ENCODE measurements at places on chromosomes 6 and 20.

DNA sequence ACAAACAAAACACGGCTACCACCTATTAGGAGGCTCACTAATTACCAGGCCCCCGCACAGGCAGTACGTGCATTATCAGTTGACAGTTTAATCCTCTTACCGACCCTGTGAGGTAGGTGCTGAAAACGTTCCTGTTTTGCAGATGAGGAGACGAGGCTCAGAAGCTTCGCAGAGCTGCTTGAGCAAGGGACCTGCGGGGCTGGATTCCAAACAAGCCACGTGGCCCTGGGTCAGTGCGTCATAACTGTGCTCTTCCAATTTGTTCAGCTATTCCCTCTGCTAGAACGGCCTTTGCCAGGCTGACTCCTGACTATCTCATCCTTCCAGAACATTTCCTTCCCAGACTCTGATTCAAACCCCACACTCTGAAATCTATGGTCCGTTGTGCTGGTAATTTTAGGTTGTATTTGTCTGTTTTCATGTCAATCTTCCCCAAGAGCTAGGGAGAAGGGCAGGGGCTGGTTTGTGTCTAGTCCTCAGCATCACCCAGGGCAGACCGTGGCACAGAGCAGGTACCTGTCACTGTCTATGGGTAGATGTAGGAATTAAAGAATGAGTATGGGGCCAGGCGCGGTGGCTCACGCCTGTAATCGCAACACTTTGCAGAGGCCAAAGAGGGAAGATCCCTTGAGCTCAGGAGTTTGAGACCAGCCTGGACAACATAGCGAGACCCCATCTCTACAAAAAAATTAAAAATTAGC is 28.8 kb upstream of the TLDC2 start:
- ATAC-seq: no peak

GRCh38 chr6:158943380-158944032 is 56.5 kb downstream of the RSPH3 start:
- no peak for ATAC-seq

GRCh38 chr20:38581013-38581412 is at the start of gene ADIG:
ADIG (plus strand) TSS chr20:38581197; CDS start chr20:38581251, 54 bp downstream.
- ATAC-seq: peak; percentile 29

DNA sequence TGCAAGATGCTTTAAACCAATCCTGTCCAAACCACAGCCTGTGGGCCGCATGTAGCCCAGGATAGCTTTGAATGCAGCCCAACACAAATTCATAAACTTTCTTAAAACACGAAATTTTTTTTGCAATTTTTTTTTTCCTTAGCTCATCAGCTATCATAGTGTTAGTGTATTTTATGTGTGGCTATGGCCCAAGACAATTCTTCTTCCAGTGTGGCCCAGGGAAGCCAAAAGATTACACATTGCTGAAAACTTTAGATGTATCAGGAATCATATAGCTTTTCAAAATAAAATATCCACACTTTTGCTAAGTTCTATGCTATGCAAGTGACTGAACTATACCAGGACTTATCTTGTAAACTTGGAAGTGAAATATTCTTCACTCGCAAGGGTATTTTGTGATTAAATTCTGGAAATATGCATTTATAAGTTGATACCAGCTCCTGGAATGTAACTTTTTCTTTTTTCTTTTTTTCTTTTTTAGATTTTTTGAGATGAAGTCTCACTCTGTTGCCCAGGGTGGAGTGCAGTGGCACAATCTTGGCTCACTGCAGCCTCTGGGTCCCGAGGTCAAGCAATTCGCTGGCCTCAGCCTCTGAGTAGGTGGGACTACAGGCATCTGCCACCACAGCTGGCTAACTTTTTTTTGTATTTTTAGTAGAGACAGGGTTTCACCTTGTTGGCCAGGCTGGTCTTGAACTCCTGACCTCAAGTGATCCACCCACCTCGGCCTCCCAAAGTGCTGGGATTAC is 49.8 kb downstream of the MTHFD1L start:
- no peak for ATAC-seq

- no peak for ATAC-seq
Measured at GRCh38 chr6:145531032-145531431, 204.3 kb downstream of the EPM2A start.

GRCh38 chr6:14730654-14731053 is 515.2 kb upstream of the JARID2 start:
- no peak for ATAC-seq

DNA sequence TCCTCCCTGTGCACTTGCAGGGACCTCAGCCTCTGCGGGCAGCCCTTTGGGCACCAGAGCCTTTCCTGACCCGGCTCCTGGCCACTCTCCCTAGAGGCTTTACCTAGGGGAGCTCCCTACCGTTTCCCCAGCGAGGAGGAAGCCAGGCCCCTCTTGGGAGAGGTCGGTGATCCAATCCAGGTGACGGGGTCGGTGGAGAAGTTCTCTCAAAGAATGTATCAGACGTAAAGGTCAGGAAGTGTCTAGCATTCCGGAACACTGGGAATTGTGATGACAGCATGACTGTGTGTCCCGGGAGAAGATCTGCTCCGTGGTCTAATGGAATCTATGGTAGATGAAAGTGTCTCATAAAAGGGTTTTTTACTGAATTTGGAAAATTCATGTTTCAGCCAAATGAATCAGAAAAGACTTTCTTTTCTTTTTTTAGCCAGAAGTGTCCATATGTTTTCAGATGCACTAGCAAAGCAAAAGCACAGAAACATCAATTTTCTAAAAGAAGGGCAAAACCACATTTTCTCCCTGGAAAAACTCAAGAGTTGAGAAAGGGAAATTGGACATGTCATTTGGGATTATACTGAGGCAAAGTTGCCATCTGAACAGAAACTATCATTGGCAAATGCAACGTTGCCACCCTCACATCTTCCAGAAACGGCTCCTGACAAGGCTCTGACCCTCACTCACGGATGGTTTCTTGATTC is 289.4 kb downstream of the THBS2 start:
- peak; percentile 88 for ATAC-seq

- no peak for ATAC-seq
Measured at GRCh38 chr6:109958626-109959025, 19.5 kb upstream of the GPR6 start.

- ATAC-seq: no peak
Measured at GRCh38 chr20:47689731-47690130, 95.5 kb downstream of the SULF2 start.

- peak; percentile 95 for ATAC-seq
Measured at GRCh38 chr20:38633577-38634093, 32.0 kb downstream of the ARHGAP40 start.

- no peak for ATAC-seq
Measured at GRCh38 chr20:56722042-56722441, 92.9 kb downstream of the TFAP2C start.
